ENCODE measurements at places on chromosomes 6 and 20. TPM values are rescaled to one million over a fixed set of nuclear protein-coding genes. Genes with fewer than 3 reads are reported as not detected.

DNA sequence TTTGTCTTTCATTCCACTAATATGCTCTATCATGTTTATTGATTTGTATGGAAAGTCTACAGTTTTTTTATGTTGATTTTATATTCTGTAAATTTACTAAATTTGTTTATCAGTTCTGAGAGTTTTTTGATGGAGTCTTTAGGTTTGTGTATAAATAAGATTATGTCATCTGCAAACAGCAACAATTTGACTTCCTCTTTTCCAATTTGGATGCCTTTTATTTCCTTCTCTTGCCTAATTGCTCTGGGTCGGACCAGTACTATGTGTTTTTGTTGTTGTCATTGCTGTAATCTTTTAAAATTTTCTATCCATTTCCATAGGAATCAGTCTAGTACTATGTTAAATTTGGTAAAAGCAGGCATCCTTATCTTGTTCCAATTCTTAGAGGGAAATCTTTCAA is 31.5 kb upstream of the POLR1H start:
- no peak for DNase-seq

- no peak for DNase-seq
These were observed 49.4 kb upstream of the TULP1 start for GRCh38 chr6:35562060-35562459.

GRCh38 chr6:35539223-35539622 is 26.5 kb upstream of the TULP1 start:
- no peak for DNase-seq

GRCh38 chr6:142240179-142240578 is 61.6 kb upstream of the ADGRG6 start:
- DNase-seq: no peak

DNA sequence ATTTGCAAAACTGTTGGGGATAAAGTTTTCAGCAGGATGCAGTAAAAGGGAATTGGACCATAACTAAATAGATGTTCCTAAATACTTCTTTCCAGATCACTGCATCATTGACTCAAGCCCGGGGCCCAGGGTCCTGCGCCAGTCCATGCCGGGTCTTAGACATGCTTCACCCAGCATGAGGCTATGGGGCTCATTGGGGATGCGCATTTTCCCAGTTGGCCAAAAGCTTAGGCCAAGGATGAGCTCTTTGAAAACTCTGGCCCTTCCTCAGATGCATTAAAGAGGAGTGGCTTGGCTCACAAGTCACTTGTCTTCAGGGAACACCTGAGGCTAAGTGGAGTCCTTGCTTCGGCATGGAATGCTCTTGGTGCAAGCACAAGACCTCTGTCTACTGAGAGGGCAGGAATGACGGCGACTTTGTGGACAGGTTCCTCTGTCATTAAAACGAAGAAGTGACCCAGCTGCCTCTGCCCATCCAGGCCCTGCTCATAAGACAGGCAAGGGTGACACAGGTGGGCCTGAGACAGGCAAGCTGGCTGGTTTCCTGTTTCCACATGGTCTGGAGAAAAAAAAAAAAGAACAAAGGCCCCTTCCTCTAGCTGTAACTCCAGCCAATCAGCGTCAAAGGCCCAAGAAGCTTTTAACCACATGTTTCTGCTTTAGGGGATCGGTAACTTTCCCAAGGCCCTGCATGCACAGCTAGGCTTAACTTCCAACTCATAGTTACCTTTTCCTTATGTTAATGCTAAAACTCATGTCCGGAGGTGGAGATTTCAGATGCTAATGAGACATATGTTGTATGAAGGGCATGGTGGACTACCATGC is 81.4 kb upstream of the CDH4 start:
- DNase-seq: no peak

- DNase-seq: no peak
These were observed 359.9 kb upstream of the EPHA7 start for GRCh38 chr6:93779086-93779841.

- DNase-seq: no peak
These were observed 373.2 kb upstream of the CNR1 start for GRCh38 chr6:88539295-88539764.

DNA sequence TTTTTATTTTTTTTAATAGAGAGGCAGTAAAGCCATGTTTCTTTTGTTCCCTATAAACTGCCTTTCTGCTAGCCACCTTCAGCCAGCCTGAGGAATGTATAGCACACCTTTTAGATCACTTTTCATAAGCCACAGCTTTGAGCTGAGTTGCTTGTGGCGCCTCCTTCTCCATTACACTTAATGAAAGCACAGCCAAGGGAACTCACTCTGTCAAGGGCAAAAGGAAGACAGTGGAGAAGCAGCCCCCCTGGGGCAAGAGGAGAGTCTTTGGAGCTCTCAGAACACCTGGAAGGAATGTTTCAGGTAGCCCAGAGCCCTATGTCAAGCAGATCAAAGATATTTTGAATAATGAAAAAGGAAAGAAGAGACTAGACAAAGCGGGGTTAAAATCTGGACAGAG is 235.1 kb downstream of the CLIC5 start:
- no peak for DNase-seq

- no peak for DNase-seq
These were observed 31.5 kb downstream of the PACSIN1 start for GRCh38 chr6:34497411-34497810.

GRCh38 chr6:149169761-149170511 is 147.6 kb upstream of the TAB2 start:
- no peak for DNase-seq

GRCh38 chr6:166440106-166440505 is 57.4 kb upstream of the MPC1 start:
- no peak for DNase-seq

DNA sequence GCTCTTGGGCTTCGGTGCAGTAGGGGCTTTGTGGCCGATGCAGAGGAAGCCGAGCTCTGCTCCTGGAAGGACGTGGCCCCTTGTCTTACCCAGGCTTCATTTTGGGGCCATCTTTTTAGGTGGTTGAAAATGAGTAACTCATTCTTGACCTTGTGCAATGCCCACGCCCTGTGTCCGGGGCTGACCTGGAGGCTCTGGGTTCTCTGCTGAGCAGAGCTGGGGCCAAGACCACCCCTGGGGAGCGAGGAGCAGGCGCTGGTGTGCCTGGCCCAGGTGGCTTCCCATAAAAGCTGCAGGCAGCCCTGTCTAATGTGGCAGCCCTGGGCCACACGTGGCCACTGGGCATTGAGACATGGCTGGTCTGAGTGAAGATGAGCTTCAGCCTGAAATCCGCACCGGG is 25.7 kb downstream of the NTSR1 start:
- DNase-seq: no peak

DNA sequence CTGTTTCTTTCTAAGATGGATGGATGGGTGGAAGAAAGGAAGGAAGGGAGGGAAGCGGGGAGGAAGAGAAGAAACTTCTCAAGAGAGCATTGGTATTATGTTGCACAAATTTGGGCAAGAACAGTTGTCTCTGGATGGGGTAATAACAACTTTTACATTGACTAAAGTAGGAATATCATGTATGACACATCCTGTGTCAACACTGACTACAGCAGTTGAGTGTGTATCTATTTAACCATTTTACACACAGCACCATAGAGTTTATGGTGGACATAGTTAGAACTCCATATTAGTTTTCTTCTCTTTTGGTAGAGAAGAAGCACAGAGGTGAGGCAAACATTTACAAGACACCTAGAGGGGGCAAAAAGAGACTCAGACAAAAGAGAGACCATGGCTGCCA is 44.2 kb upstream of the RNF146 start:
- no peak for DNase-seq

DNA sequence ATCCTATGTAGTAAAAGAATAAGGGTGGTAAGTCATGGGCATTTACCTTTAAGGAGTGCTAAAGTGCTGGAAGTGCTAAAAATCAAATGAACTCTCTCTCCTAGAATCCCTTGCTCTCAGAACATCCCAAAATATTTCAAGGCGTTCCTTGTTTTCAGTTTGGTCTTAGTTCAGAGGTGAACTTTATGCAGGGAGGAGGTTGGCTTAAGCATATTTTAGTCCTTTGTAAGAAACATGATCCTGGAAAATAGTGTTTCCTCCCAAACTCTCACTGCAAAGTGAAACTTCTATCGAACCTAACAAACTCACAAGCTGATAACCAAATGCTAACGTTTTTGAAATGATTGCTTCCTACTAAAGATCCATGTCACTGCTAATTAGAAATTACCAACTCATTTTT is 231.4 kb downstream of the FOXC1 start:
- no peak for DNase-seq

GRCh38 chr20:52311209-52311794 is 119.7 kb upstream of the ZFP64 start:
- DNase-seq: no peak

GRCh38 chr6:42511803-42512422 is 51.9 kb upstream of the UBR2 start:
- DNase-seq: no peak

- DNase-seq: no peak
These were observed 60.6 kb downstream of the SHPRH start for GRCh38 chr6:145903356-145904102.

- no peak for DNase-seq
These were observed 22.9 kb downstream of the OR2B2 start for GRCh38 chr6:27889275-27889627.

DNA sequence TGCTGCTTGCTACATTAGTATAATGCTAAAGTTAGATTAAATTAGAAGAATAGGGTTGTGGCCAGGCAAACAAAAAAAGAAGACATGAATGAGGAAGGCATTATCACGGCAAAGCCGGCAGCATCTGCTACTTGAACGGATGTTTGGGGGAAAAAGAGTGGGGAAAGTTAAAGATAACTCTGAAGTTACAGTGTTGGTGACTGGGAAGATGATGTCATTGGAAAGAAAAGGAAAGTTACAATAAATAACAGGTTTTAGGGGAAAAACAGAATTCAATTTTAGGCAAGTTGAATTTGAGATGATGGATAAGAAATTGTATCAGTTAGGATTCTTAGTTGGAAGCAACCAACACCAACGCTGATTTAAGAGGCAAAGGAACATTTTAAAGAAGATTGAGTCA is 74.2 kb upstream of the NRN1 start:
- no peak for DNase-seq

DNA sequence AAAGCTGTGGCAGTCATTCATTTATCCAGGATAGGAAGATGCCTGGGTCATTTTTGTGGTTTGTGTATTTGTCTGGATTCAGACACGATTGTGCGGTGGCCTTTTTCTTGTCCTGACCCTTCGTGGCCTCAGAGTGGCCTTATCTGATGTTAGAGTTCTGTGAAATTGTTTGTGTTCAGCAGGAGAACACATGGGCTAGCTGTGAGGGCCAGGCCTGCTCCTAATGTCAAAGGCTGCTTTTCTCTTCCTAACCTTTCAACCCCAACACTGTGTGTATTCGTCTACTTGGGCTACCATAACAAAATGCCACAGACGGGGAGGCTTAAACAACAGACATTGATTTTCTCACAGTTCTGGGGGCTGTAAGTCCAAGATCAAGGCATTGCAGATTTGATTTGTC is 321.8 kb downstream of the CD83 start:
- no peak for DNase-seq

DNA sequence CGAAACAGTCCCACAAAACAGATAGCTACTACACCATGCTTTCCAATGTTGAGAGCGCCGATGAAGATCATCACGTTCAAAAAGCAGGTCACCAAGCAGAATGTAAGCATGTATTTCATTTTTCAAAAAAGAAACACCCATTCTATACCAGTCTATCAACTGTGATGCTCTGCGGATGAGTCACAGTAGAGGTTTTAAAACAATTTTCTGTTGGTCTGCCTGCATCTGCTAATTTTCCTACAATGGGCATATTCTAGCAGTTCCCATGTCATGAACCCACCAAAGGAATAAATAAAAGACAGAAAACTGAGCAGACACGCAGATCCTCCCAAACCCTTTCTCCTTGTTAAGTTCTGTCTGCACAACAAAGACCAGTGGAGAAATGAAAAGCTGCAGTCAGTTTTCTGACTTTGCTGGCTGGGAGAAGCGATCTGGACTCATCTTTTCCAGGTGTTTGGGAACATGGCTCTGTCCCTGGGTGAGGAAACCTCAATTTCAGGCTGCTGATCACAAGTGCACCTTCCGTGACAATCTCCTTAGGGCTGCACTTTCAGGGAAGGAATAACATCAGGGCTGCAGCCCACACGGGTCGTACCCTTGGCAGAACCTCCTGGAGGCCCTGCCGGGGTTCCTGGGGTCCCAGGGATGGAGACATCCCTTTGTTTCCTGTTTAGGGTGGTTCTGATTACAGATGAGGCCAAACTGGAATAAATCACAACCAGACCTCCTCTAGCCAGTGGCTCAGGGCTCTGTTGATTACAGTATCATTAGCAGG is 200.1 kb downstream of the BMP7 start:
- DNase-seq: no peak

DNA sequence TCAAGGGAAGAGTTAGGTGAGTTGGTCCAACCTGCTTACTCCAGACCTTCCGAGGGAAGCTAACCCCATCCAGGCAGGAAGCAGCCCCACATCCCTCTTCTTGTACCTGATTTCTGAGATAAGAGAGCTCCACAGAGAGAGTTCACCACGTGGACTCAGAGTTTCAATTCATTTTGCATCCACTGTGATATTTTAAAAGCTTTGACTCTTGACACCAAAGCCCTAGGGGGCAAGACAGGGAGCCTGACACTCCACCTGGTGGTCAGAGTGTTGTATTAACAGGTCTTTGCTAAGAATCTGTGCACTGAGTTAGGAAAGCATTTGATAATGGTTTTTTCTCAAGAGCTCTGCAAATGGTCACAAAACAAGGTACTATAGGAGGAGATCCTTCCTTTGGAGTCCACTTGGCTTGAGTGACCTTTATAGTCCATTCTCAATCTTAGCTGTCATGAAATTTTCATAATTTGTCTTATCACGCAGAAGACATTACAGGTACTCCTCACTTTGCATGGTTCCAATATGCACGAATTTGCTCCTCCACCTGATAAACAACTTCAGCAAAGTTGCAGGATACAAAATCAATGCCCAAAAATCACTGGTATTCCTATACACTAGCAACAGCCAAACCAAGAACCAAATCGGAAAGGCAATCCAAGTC is 56.2 kb upstream of the RIPOR2 start:
- no peak for DNase-seq

GRCh38 chr6:151757506-151757955 is 50.0 kb upstream of the ESR1 start:
- DNase-seq: no peak

GRCh38 chr20:21936261-21936660 is 230.8 kb downstream of the PAX1 start:
- DNase-seq: no peak

GRCh38 chr6:75143191-75143590 is 62.7 kb downstream of the COL12A1 start:
- no peak for DNase-seq

The EFCAB8 gene
- total RNA-seq: not detected

The EPB41L1 gene
- total RNA-seq: 58.7 TPM

The PDCD2 gene
- 37.1 TPM for total RNA-seq

The SAMD3 gene
- total RNA-seq: 18.3 TPM

The LAMA4 gene
- total RNA-seq: 24.1 TPM

The SMLR1 gene
- total RNA-seq: not detected

The JAG1 gene
- total RNA-seq: 20.0 TPM

The APMAP gene
- total RNA-seq: 73.4 TPM

The RPL7L1 gene
- 157 TPM for total RNA-seq

The ARMH2 gene
- total RNA-seq: not detected
